ENCODE measurements at places on chromosomes 5 and 9.

DNA sequence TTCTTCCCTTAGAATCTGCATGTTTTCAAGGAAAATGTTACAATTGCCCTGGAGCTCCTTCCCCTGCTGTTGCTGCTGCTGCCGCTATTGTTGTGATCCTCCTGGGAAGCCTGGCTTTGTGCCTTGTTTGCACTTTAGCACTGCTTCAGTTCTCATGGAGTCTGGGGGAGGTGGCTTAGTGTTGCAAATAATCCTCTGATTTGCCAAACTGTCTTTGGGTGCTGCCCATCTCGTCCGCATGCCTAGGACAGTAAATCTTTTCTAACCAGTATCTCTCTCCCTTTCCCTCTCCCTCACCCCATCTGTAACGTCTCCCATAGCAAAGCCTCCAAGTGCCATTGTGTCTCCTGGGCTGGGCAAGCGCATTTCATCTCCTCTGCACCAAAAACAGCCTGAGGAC lies 30.3 kb downstream of the FAM240B start:
- DNase-seq = no peak

- DNase-seq = no peak
Measured at GRCh38 chr5:123790226-123790625, 278.2 kb downstream of the CSNK1G3 start.

DNA sequence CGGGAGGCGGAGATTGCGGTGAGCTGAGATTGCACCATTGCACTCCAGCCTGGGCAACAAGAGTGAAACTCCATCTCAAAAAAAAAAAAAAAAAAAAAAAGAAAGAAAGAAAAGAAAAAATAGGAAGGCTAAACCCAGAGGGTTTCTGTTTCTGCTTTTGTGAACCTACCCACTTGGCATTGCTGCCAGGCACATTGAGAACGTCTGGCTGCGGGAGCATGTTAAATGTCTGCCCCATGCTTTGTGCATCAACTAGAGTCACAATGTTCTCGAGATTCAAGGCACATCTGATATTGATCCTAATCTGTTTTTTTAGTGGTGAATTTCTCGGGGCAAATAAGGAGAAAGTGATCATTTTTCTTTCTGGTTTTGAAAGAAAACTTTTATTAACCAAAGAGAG lies 2.8 kb downstream of the SLC25A25 start:
- no peak for DNase-seq

GRCh38 chr5:132076202-132076830 lies 2.7 kb downstream of the CSF2 start:
- DNase-seq = no peak

GRCh38 chr5:35152733-35153132 lies 77.6 kb downstream of the PRLR start:
- no peak for DNase-seq

- DNase-seq = no peak
Measured at GRCh38 chr9:18989865-18990264, 43.1 kb downstream of the SAXO1 start.

DNA sequence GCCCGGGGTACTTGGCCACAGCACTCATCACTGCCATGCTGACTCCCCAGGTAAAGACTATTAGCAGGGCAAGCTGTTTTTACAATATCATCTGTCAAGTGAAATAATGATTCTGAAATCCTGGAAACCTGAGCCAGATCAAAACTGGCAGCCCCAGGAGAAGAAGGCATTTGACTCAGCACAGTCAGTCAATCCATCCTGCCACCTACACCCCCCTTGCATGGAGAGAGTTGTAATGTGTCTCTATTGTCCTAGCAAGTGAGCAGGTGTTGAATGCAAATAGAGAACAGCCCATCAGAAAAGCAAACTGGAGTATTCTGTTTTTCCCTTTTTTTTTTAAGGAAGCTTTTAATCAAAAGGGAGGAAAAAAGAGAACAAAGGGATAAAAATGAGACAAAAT lies 291.2 kb downstream of the BRINP1 start:
- DNase-seq = no peak

Measured in osteocyte (in vitro differentiated cells).